ENCODE measurements at places on chromosomes 16 and 17.

- DNase-seq, result no peak
These were observed 498.2 kb upstream of the ERCC4 start for GRCh38 chr16:13421726-13422125.

DNA sequence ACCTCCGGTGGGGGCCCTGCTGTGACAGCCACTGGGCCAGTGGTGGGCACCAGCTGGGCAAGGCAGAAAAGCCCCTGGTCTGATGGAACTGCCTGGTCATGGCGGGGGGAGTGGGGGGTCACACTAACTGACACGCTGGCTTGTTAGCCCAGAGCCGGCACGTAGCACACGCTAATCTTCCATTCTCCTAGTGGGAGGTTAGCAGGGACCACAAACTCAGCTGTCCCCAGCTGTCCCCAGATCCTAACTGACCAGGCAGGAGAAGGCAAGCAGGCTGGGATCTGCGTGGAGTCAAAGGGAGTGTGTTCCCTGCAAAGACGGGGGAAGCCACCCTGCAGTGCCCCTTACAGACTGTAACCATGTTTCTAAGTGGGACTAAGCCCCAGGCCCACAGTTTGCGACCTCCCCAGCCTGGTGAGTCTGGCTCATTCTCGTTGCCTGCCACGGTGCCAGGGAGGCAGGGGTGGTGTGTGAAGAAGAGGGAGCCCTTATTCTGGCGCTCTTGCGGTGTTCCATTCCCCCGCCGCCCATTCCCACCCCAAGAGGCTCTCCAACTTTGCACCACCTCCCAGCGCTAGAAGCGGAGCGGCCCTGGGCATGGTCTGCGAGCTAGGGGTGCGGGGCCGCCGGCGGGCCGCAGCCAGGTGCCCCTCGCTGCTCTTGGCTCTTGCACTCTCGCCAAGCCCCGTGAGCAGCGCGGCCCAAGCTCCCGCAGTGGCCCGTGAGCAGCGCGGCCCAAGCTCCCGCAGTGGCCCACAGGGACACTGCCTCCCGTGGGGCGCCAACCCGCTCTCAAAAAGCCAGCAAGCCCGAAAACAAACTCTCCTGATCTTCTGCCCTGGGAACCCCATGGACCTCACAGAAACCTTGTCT lies 12.1 kb upstream of the ZNF423 start:
- DNase-seq, result no peak

DNA sequence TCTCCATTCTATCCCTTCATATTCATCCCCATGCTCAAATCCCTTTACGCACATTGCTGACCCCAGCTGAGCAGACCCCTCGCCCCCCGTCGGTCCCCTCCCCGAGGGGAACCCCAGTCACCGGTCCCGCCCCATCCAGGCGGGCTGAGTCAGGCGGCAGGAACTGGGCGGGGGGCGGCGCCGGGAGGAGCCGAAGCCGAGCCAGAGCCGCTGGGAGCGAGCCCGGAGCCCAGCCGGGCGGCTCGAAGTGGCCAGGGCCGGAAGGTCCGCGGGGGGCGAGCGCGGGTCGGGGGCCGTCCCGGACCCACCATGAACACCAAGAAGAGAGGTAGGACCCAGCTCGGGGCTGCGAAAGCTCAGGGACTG lies 8.6 kb downstream of the RIPOR1 start:
- peak; percentile 39 for DNase-seq

GRCh38 chr17:58507123-58507634 lies 7.3 kb downstream of the MTMR4 start:
- no peak for DNase-seq

DNA sequence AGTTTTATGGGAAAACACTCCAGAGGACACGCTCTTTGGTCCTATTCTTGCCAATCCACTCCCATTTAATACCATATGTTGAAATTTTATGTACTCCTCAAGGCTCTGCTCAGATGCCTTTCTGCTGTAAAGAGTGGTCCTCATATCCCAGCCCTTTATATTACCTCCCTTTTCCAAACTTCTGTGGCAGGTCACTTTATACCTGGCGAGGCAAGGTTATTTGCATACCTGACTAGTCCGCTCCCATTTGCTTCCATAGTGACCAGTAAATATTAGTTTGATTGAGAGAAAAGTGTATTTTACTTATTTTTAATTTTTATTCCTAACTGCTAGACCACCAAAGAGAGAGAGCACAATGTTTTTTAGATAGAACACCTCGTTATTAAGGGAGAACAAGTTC lies 17.3 kb downstream of the KRT12 start:
- no peak for DNase-seq

All from Karpas-422 (cell line).